ENCODE measurements at places on chromosomes 13 and 19. TPM values are rescaled to one million over a fixed set of nuclear protein-coding genes. Genes with fewer than 3 reads are reported as not detected.

Gene LILRA1
- not detected for total RNA-seq

Gene TEX101
- not detected for total RNA-seq

Gene CARM1
- total RNA-seq: 87.5 TPM

Gene KCNJ14
- 2.1 TPM for total RNA-seq

Gene SNRPA
- total RNA-seq: 267 TPM

Gene ZNF45
- total RNA-seq: 11.1 TPM

Gene ACER1
- 0.11 TPM for total RNA-seq

Gene CEACAM19
- total RNA-seq: 1.3 TPM

Gene FGF21
- total RNA-seq: not detected

DNA sequence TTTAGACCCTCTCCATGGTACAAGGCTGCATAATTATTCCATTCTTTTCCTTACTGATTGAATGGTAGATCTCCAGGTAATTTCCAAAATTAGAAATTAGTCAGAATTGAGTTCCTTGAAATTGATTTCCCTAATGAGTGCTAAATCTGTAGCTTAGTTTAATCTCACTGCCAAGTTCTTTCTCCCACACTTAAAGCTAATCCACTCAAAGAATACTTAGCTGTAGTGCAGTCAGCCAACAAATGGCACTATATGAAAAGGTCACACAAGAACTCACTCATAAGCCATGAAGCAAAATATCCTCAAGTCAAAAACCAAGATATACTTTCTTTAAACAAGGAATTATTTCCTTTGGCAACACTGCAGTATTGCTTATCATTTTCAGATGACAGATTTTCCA lies 62.0 kb downstream of the XPO4 start:
- H3K36me3 ChIP-seq: peaks cover 35% of the 10 kb centered on the region
- H3K27me3 ChIP-seq: no peaks in the 10 kb centered on the region
- DNase-seq: no peak
- H3K4me3 ChIP-seq: no peak overlapping the region

DNA sequence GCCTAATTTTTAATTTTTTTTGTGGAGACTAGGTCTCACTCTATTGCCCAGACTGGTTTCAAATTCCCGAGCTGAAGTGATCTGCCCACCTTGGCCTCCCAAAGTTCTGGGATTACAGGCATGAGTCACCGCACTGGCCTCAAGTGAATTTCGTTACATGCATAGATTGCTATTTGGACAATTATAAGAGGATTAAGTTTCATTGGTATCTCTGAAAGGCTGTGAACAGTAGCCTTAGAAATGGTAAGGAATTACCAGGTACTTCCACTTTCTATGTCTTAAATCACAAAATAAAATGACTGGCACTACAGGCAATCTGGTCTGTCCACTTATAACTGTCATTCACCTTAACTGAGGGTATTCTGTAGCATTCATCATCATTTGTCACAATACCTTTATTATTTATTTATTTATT lies 2.9 kb upstream of the CCDC9 start:
- H3K36me3 ChIP-seq: peaks cover 11% of the 10 kb centered on the region
- DNase-seq: no peak
- no peak overlapping the region for H3K27ac ChIP-seq
- no peaks in the 10 kb centered on the region for H3K27me3 ChIP-seq
- no peak overlapping the region for H3K4me3 ChIP-seq

GRCh38 chr19:39127812-39128515 lies 2.4 kb downstream of the PAK4 start:
- no peaks in the 10 kb centered on the region for H3K36me3 ChIP-seq
- H3K4me3 ChIP-seq: peak overlapping the region; percentile 61
- no peak overlapping the region for H3K27ac ChIP-seq

GRCh38 chr13:102729560-102730270 lies 34.9 kb upstream of the METTL21C start:
- peaks cover 8% of the 10 kb centered on the region for H3K4me1 ChIP-seq
- H3K36me3 ChIP-seq: no peaks in the 10 kb centered on the region
- H3K4me3 ChIP-seq: no peak overlapping the region

DNA sequence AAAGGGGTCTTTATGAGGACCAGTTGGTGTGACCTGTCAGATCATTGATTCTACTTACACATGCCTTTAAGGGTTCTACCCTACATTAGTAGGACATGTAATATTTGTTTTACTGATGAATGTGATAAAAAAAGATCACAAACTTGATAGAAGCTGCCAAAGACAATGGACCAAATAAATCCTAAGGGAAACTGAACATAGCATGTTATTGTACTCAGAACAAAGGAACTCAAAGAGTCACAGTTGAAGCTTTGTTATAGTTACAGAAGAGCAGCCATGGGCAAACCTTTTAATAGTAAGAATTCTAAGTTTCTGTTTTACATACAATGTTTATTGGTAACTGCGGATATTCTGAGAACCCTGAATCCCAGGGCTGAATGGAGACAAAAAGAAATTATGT lies 780.1 kb downstream of the SLITRK6 start:
- DNase-seq: no peak
- H3K27me3 ChIP-seq: no peaks in the 10 kb centered on the region
- no peaks in the 10 kb centered on the region for H3K4me1 ChIP-seq
- no peak overlapping the region for H3K4me3 ChIP-seq
- H3K36me3 ChIP-seq: no peaks in the 10 kb centered on the region

DNA sequence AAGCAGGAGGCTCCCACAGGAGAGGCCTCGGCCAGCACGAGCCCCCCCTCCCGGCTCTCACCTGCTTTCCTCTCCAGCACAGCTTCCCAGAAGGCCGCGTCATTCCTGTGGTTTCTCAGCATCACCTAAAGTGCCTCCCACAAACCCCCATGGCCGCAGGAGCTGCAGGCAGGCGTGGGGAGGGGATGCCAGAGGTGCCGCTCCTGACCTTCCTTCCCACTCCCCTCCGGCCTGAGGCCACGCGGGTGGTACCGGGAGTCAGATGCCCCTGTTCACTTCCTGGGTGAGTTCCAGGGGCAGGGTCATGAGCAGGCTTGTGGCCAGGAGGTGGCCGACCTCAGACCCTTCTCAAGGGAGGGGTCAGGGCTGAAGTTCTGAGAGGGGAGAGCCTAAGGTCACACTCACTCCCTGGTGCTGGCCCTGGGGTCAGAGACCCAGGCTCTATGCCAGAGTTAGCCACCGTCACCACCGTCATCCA lies 14.4 kb upstream of the NPAS1 start:
- peaks cover 11% of the 10 kb centered on the region for H3K36me3 ChIP-seq
- peaks cover 28% of the 10 kb centered on the region for H3K27me3 ChIP-seq
- H3K4me1 ChIP-seq: no peaks in the 10 kb centered on the region
- no peak for DNase-seq

GRCh38 chr13:56317841-56318240 lies 822.9 kb upstream of the PRR20A start:
- H3K27ac ChIP-seq: no peak overlapping the region
- no peak overlapping the region for H3K4me3 ChIP-seq
- DNase-seq: no peak
- H3K36me3 ChIP-seq: no peaks in the 10 kb centered on the region

DNA sequence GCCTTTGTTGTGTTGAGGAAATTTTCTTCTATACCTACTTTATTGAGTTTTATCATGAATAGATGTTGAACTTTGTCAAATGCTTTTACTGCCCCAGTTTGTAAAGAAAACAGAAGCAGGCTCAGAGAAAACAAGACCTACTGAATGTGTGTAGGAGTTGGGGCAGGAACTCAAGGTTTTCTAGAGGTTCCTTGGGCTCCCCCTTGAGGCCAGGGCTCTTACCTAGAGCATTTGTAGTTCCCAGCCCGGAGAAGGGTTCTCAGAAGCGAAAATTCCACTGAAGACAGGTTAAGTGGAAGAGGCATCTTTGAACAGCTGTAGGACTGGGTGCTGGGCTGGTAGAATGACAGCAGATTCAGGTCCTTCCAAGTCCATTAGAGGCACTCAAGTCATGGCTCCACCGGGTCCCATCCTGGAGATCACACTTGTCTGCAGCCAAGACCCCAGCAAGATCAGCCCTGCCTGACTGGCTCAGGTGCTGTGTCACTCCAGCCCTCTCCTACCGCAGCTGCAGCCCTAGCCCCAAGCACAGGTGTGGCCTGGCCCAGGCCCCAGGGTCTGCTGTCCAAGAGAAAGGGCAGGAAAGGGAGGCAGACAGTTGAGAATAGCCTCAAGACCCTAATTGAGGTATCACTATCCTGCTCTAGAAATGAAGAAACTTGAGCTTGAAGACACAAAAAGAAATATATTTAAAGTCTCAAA lies 425.5 kb downstream of the PCDH20 start:
- H3K4me1 ChIP-seq: no peaks in the 10 kb centered on the region
- H3K36me3 ChIP-seq: no peaks in the 10 kb centered on the region

GRCh38 chr19:41691268-41691970 lies 3.3 kb upstream of the CEACAM7 start:
- no peak for DNase-seq
- peaks cover 16% of the 10 kb centered on the region for H3K27me3 ChIP-seq
- no peaks in the 10 kb centered on the region for H3K36me3 ChIP-seq
- H3K4me3 ChIP-seq: no peak overlapping the region
- H3K4me1 ChIP-seq: no peaks in the 10 kb centered on the region

DNA sequence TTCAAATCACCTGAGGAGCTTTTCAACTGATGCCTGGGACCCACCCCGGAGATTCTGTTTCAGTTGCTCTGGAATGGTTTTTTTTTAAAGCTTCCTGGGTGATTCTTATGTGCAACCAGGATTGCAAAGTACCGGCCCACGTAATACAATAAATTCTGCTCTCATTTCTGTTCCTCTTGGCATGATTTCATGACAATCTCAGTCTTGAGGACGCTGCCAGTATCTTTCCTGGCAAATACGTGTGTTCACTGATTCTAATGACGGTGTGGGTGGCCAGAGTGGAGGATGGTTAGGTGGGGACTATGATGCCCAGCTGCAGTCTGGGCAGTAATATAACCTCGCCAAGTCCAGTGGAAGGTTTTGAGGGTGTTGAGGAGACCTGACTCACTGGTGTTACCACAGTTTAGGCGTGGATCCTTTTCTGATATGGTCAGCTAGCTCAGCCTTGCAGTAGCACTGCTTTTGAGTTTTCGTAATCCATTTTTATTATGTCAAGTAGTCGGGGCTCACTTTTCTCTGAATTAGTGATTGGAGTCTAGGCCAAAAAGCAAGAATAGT lies 49.4 kb downstream of the FAM124A start:
- DNase-seq: no peak
- H3K27ac ChIP-seq: no peak overlapping the region

DNA sequence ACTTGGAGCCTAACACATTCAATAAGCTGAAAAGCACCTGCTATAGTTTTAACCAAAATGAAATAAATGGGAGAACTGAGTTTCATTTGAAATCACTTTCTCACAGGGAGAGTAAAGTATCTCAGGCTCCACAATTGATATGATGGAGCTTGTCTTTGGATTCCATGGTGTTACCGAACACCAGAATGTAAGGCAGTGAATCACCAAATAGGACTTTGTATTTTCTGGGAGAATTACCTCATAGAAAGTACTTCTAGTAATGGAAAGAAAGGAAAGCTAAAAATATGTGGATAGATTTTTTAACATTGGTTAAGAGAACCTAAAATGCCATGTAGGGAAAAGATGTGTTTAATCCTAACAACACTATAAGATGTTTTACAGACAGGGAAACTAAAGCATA lies 123.6 kb downstream of the NALCN start:
- no peaks in the 10 kb centered on the region for H3K36me3 ChIP-seq
- no peak for DNase-seq
- no peak overlapping the region for H3K27ac ChIP-seq
- no peaks in the 10 kb centered on the region for H3K4me1 ChIP-seq

DNA sequence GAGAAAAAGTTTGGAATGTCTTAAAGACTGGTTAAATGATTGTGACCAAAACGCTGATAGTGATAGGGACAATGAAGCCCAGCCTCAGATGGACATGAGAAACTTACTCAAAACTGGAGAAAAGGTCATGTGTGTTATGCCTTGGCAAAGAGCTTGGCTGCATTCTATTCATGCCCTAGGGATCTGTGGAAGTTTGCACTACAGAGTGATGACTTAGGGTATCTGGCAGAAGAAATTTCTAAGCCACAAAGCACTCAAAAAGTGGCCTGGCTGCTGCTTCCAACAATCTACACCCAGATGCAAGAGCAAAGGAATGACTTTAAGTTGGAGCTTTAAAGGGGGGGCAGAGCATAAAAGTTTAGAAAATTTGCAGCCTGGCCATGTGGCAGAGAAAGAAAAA lies 521.3 kb downstream of the UQCRFS1 start:
- no peak overlapping the region for H3K4me3 ChIP-seq
- DNase-seq: no peak
- no peak overlapping the region for H3K27ac ChIP-seq
- no peaks in the 10 kb centered on the region for H3K36me3 ChIP-seq
- H3K27me3 ChIP-seq: no peaks in the 10 kb centered on the region

GRCh38 chr13:76769271-76769791 lies 116.9 kb downstream of the KCTD12 start:
- H3K36me3 ChIP-seq: no peaks in the 10 kb centered on the region
- H3K27ac ChIP-seq: no peak overlapping the region
- H3K4me3 ChIP-seq: no peak overlapping the region
- peaks cover 1% of the 10 kb centered on the region for H3K27me3 ChIP-seq

GRCh38 chr13:97015661-97016350 lies 21.5 kb upstream of the OXGR1 start:
- DNase-seq: no peak
- H3K27me3 ChIP-seq: peaks cover 39% of the 10 kb centered on the region

- no peaks in the 10 kb centered on the region for H3K27me3 ChIP-seq
- peak overlapping the region; percentile 92 for H3K4me3 ChIP-seq
- H3K36me3 ChIP-seq: peaks cover 28% of the 10 kb centered on the region
Measured at GRCh38 chr19:19202707-19203011, 555 bp downstream of the NR2C2AP start.

- H3K4me3 ChIP-seq: no peak overlapping the region
- no peaks in the 10 kb centered on the region for H3K27me3 ChIP-seq
- no peaks in the 10 kb centered on the region for H3K4me1 ChIP-seq
- H3K36me3 ChIP-seq: no peaks in the 10 kb centered on the region
- H3K27ac ChIP-seq: no peak overlapping the region
Measured at GRCh38 chr19:30924069-30924636, 425.1 kb downstream of the TSHZ3 start.

- no peak for DNase-seq
- H3K36me3 ChIP-seq: no peaks in the 10 kb centered on the region
- H3K4me3 ChIP-seq: no peak overlapping the region
Measured at GRCh38 chr19:3403489-3404323, 37.3 kb downstream of the NFIC start.

DNA sequence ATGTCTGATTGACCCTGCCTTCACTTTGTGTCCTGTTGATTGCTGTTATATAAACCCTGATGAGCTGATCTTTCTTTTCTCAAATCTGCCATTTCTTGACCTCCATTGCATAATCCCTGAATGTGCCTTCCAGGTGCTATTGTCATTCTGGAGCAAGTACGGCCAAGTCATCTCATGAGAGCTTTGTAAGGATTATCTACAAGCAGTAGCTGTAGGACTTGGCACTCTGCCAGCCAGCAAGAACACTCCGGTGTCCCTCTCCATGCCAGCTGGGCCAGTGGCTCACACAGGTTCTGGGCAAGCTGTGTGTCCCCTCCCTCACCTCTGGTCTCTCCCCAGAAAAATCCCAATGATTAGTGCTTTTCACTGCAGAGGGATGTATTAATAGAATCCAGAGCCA lies 348.1 kb downstream of the FOXO1 start:
- no peak for DNase-seq
- no peaks in the 10 kb centered on the region for H3K36me3 ChIP-seq
- H3K4me1 ChIP-seq: peaks cover 54% of the 10 kb centered on the region
- H3K4me3 ChIP-seq: no peak overlapping the region
- H3K27ac ChIP-seq: no peak overlapping the region

GRCh38 chr13:31350560-31350959 lies 150.8 kb downstream of the B3GLCT start:
- H3K4me1 ChIP-seq: no peaks in the 10 kb centered on the region
- no peak overlapping the region for H3K27ac ChIP-seq
- DNase-seq: no peak
- peaks cover 4% of the 10 kb centered on the region for H3K36me3 ChIP-seq
- H3K27me3 ChIP-seq: peaks cover 3% of the 10 kb centered on the region
